ENCODE measurements at places on chromosomes 1 and 21. TPM values are rescaled to one million over a fixed set of nuclear protein-coding genes. Genes with fewer than 3 reads are reported as not detected.

The PTGS2 gene
- 1.3 TPM for polyA plus RNA-seq

- DNase-seq, result no peak
Observed at GRCh38 chr21:40680311-40680710, 166.6 kb downstream of the DSCAM start.

DNA sequence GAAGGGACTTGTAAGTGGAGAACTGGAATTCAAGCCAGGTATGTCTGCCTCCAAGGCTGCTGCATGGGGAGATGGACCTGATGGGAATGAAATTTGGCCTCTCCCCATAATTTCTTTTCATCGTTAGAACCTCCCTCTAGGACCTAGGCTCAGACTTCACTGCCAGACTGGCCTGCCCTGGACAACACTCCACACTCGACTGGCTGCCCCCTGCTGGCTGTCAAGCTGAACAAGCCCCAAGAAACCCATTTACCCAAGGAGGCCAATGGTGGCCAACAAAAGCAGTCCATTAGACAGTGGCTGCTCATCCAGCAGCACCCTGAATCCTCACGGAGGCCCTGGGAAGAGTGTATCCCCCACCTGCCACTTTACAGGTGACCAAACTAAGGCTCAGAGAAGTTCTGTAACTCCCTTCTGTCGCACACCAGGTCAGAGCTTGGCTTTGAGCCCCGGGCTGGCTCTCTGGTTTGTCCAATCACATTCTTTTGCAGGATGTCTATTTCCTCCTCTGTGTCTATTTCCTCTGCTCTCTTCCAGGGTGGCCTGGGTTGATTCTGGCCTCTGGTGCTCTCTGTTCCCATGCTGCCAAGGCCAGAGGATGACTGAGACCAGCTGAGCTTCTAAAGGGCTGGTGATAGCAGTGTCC lies 3.8 kb downstream of the RNF186 start:
- no peak for DNase-seq

The ELF3 gene
- polyA plus RNA-seq, result 0.20 TPM

DNA sequence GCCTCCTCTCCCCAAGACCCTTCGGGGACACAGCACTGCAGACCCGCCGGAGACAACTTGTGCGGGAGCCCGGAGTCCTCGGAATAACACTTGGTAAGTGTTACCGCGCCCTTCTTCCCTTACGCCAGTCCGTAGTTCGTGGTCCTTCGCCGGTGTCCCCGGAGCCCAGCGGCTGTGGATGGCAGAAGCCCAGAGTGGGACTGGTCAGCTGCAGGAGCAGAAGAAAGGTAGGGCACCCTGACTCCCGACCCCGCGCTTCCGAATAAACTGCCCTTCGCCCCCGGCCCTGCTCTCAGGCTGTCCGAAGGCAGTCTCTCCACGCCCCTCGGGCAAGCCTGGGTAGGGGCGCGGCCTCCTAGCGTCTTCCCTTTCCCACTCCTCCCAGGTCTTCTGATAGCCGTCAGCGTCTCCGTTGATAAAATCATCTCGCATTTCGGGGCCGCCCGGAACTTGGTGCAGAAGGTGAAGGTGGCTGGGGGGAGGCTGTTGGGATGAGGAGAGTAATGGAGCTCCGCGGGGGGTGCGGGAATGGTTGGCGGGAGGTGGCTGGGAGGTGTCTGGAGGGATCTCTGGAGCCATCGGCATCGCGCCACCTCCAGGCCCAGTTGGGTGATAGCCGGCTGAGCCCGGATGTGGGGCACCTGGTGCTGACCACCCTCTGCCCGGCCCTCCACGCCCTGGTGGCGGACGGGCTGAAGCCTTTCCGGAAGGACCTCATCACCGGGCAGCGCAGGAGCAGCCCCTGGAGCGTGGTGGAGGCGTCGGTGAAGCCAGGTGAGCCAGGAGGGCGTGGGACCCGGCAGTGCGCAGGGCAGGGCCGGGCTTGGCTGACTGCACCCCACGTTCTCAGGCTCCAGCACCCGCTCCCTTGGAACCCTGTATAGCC lies 4.3 kb downstream of the RUSC1 start:
- no peak for DNase-seq

GRCh38 chr1:247825362-247825761 lies 1.4 kb upstream of the OR14A16 start:
- no peak for DNase-seq

GRCh38 chr1:226659641-226660040 lies 79.4 kb downstream of the ITPKB start:
- no peak for DNase-seq

The LMX1A gene
- 1.3 TPM for polyA plus RNA-seq

The FAM177B gene
- polyA plus RNA-seq, result 0.25 TPM

- no peak for DNase-seq
Observed at GRCh38 chr1:71621785-71622184, 541.0 kb upstream of the ZRANB2 start.

DNA sequence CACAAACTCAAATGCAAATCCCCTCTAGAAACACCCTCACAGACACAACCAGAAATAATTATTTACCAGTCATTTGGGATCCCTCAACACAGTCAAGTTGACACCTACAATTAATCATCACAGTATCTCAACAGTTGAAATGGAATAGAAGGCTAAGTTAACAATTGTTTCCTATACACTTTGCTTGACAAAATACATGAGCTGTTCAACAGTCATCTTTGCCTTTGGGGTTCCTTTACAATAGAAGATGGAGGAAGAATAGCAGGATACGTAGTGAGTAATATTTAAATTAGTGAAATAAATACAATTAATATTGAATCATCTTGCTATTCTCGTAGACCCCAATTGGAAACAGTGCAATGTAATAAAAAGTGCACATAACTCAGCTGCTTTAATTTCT lies 487.3 kb upstream of the ADAMTS5 start:
- no peak for DNase-seq

The MROH9 gene
- not detected for polyA plus RNA-seq

The FMO1 gene
- polyA plus RNA-seq, result 3.8 TPM

The CELA2B gene
- polyA plus RNA-seq, result 3.1 TPM

DNA sequence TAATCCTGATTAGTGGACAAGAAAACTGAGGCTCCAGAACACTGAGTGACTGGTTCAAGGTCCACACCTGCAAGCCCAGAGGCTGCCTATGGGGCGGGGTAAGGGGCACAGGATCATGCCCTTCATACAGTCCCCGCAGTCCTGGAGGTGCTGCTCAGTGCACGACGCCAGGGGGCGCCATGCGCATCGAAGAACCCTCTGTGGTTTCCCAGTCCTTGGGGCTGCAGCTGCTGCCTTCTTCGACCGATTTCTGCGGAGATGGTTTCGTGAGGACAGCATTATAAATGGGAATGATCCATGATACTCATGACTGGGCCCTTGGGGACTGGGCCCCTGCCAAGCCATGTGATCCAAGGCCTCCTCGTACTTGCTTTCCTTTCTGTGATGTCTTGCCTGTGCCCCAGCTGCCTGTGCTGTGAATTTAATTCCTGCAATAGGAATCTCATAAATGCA lies 37.1 kb upstream of the ARHGEF10L start:
- peak; percentile 55 for DNase-seq

DNA sequence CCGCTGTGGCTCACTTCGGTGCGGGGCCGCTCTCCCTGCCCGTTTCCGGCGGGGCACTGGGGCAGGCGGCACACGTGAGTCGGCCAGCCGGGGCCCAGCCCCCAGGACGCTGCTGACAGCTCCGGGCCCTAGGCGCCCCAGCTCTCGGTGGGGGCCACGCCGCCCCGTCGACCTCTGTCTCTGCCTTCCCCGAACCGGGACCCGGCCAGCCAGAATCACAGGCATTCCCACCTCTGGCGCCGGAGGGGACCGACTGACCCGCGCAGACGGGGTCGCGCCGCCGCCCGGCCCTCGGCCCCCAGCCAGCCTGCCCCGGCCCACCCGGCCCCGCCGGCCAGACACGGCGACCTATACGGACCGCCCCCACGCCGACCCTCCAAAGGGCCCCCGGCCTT lies 755 bp downstream of the SCMH1 start:
- no peak for DNase-seq

DNA sequence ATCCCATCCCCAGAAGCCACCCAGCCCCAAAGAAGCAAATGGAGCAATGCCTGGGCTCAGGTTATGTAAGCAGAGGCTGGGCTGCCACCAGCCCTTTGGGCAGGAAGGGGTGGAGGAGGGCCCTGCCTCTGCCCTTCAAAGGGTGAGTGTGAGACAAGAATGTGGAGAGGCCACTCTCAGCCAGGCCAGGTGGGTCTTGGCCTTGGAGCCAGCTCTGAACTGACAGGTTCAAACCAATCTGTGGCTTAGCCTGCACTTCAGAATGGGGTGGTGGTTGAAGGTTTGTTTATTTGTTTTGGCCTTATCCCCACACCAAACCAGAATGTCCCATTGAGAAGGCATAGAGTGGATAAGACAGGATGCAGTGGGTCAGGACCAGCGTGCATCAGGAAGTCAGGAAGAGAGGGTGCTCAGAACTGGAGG lies 29.8 kb downstream of the C1orf116 start:
- DNase-seq, result no peak

GRCh38 chr1:227234998-227235405 lies 83.3 kb downstream of the CDC42BPA start:
- DNase-seq, result peak; percentile 9

DNA sequence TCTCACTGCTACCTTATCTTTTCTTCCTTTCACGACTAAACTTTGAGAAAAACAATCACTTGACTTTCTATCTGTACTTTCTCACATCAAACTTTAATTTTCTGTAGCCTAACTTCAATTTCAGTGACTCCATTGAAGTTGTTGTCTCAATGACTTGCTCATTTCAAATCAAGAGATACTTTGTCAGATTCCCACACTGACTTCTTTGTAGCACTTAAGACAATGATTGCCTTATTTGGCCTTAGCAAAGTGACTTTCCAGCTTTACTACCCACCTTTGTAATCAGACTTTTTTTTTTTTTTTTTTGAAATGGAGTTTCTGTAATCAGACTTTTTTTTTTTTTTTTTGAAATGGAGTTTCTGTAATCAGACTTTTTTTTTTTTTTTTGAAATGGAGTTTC lies 37.0 kb downstream of the AGO4 start:
- no peak for DNase-seq

- DNase-seq, result no peak
Observed at GRCh38 chr1:50873458-50874187, 86.4 kb downstream of the FAF1 start.

- DNase-seq, result no peak
Observed at GRCh38 chr1:209383907-209384709, 199.4 kb upstream of the CAMK1G start.

DNA sequence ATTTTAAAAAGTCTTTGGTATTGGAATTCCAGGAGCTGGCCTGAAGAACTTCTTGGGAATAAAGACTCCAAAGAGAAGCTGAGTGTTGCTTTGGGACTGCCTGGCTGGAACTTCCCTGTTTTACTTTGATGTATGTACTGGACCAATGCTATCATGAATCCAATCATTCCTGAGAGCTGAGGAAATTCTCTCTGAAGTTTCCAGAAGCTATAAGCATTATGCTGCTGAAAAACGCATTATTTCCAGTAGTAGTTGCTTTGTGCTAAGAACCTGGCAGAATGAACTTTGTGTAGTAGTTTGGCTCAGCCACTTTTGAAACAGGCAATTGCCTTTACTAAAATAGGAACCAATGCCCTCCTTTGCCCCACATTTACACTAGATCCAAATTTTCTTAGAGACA lies 260.7 kb downstream of the HLX start:
- no peak for DNase-seq

DNA sequence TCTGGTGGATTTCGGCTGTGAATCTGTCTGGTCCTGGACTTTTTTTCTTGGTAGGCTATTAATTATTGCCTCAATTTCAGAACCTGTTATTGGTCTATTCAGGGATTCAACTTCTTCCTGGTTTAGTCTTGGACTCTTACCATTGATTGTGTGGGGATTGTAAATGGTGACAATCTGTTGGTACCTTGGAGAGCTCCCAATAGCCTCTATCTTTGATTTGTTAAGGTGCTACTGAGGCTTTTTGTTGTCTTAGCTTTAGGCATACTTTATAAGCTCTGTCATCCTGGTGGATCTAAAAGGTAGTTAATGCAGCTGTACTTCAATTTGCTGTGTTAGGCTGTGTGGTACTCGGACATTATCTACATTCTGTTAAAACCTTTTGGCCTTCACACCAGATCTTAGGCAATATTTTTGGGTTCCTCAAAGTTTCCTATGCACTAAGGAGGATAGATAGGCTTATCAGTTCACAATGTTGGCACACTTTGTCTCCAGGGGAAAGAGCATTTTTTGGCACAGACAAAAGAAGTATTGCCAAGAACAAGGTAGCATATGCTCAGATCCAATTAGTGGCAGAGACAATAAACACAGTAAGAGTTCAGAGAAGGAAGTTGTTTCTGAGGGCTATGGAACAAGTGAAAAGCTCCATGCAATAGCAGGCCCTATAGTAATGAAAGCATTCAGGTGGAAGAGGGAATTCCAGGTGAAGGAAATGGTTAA lies 230.4 kb downstream of the PDE4B start:
- no peak for DNase-seq

The SLC6A17 gene
- polyA plus RNA-seq, result 0.25 TPM

- no peak for DNase-seq
Observed at GRCh38 chr1:61732726-61733125, 7.8 kb upstream of the TM2D1 start.

DNA sequence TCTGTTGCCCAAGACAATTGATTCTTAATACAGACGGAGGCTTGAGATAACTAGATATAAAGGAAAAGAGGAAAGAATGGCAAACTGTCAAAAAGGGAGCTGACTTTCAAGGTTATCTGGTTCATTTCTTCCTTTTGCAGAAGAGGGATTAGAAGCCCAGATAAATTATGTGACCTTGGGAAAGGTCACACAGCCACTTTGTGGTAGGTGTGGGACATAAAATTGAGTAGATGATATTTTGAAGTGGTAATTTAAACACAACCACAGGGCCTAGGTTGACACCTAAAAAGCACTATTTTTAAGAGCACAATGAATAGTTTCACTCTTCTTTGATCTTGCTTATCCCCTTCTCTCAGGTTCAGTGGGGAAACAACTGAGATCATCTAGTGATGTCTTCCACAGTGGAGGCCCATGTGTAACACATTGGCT lies 16.9 kb upstream of the KIAA0040 start:
- no peak for DNase-seq

DNA sequence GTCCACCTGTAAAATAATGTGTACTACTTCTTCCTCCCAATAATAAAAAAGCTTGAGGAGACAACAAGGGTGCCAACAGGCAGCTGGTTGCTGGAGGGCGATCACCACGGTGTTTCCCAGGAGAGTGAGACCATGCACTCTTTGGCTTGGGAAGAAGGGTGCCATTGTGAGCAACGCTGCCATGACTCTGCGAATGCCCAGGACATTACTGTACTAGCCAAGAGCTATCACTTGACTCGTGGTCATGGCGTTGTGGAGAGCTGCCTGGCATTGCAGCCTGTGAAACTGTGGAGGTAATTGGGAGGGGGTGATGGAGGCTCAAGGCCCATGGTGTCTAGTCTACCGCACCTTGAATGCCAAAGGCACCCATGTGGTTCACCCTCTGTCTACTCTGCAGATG lies 14.6 kb upstream of the PRMT2 start:
- no peak for DNase-seq

The SELP gene
- polyA plus RNA-seq, result 1.2 TPM

The RHD gene
- polyA plus RNA-seq, result 1.0 TPM

The GLIS1 gene
- 0.06 TPM for polyA plus RNA-seq

The SLC1A7 gene
- polyA plus RNA-seq, result 0.24 TPM

The FCAMR gene
- not detected for polyA plus RNA-seq

- no peak for DNase-seq
Observed at GRCh38 chr1:53174971-53175913, 21.4 kb upstream of the CPT2 start.

Measured in forelimb muscle (tissue), 1 donor.